ENCODE measurements at places on chromosomes 1 and 21.

GRCh38 chr1:43426221-43426620 lies 27.5 kb downstream of the HYI start:
- no peak for DNase-seq

- DNase-seq, result no peak
Observed at GRCh38 chr21:34184232-34184631, 110.9 kb downstream of the MRPS6 start.

- no peak for DNase-seq
Observed at GRCh38 chr1:162316187-162316586, 60.5 kb downstream of the SPATA46 start.

DNA sequence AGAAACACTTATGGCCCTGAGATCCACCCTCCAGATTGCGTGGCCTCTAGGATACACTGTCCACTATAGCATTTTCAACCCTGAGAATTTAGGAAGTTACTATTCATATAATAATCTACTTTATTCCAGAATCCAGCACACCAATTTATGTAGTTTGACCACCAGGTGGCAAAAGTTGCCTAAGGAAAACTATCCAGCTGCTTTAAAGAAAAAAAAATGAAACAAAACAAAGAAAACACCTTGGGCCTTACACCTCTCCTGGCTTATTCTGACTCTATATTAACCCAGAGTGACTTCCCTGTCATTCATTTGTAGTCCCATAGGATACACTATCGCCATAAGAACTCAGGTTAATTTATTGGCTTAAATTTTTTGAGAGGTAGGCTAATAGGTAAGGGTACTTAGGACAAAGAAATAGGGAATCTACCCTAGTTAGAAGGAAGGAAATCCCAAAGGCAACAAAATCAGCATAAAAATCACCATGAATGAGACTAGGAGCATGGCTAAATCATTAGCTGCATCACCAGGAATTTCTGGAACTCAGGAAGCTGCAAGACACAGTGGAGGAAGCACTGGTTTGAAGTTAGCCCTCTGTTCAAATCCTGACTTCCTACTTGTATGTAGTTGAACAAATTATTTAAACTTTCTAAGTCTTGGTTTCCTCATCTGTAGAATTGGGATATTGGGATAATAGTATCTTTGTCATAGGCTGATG lies 107.5 kb downstream of the SPAG17 start:
- DNase-seq, result peak; percentile 15

DNA sequence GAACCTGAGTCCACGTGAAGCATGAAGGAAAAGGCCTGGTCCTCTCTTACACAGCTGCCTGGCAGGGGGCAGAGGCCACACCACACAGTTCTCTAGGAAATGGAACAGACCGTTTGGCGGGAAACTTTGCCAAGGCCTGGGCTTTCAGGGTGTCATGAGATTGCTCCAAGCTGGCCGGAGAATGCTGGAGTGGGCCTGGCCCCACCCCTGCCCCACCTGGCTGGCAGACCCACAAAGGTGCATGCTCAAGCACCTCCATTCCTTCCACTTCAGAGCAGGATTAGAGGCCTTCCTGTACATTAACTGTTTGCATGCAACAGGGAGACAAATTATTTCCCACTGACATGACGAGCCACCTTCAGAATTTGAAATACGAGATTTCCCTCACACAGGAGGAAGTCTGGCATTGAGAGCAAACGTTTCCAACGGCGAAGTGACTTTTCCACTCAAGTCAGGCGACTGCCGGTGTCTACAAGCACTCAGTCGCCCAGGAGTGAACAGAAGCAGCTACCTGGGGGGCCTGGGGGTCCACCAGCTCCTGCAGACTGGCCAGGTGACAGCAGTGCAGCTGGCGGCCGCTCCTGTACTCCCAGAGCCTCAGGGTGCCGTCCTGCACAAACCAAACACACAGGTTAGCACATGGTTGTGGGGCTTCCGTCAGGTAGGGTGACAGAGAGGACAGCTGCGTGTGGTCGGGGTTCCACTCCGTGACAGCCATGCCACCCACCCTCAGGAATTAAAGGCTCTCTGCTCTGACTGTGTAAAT lies 24.0 kb downstream of the WDR4 start:
- DNase-seq, result no peak

- no peak for DNase-seq
Observed at GRCh38 chr1:108028841-108029388, 63.9 kb upstream of the VAV3 start.

DNA sequence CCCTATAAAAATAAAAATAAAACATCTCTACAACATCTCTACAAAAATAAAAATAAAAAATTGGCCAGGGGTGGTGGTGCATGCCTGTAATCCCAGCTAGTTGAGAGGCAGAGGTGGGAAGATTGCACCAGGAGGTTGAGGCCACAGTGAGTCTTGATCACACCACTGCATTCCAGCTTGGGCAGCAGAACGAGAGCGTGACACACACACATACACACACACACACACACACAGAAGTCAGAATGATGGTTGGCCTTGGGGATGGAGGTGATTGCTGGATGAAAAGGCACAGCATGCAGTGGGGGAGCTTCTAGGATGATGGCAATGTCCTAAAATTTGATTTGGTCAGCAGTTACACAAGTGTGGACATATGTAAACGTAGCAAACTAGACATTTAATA lies 69.7 kb upstream of the SOD1 start:
- DNase-seq, result no peak

GRCh38 chr1:24514946-24515345 lies 12.3 kb downstream of the RCAN3 start:
- DNase-seq, result no peak

DNA sequence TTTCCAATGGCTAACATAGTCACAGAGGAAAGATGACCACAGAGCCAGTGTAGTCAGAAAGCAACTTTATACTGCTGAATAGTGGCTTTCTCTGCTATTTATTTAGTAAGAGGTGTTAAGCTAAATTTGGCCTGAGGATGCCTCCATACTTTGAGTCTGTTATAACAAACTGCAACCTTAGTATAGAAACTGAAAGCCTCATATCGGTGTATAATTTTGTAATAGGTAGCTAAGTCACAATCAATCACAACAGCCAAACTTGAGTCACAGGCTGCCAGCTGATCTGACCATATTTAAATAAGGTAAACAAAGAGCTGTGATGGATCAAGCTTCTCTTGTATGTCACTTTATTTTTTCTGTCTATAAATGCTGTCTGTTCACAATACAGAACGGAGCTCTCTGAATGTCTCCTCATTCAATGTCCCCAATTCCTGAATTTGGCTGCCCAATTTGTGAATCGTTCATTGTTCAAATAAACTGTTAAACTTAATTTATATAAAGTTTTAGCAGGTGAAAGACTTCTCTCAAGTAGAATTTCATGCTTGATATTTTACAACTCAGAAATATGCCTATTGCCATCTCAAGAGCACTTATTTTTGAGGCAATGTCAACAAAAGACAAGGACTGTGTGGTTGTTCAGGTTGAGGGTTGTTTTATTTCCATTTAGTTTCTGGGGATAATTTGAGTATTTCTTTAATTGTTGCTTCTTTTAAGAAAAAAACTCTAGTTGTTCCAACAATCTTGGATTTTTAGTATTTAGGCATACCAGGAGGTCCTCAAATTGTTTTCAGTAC lies 339.7 kb upstream of the B3GALT2 start:
- DNase-seq, result no peak

GRCh38 chr21:25582888-25583287 lies 24.4 kb downstream of the MRPL39 start:
- DNase-seq, result no peak

- no peak for DNase-seq
Observed at GRCh38 chr1:55037733-55038551, 1.4 kb upstream of the PCSK9 start.

DNA sequence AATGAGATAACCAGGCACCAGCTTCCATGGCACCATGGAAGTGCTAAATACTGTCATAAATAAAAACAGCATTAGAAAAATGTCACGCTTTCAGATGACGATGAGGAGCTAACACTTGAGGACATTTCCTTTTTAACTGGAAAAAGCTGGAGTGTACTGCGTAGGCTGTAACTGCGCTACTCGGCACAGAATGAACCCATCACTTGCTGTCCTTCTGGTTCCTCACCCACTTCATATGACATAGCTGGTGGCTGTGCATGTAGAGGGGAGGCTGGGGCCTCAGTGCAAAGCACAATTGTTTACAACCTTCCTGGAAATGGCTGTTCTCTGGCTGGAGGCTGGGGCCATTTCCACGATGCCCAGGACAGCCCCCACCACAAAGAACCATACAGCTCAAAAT lies 55.7 kb downstream of the NTPCR start:
- DNase-seq, result no peak

DNA sequence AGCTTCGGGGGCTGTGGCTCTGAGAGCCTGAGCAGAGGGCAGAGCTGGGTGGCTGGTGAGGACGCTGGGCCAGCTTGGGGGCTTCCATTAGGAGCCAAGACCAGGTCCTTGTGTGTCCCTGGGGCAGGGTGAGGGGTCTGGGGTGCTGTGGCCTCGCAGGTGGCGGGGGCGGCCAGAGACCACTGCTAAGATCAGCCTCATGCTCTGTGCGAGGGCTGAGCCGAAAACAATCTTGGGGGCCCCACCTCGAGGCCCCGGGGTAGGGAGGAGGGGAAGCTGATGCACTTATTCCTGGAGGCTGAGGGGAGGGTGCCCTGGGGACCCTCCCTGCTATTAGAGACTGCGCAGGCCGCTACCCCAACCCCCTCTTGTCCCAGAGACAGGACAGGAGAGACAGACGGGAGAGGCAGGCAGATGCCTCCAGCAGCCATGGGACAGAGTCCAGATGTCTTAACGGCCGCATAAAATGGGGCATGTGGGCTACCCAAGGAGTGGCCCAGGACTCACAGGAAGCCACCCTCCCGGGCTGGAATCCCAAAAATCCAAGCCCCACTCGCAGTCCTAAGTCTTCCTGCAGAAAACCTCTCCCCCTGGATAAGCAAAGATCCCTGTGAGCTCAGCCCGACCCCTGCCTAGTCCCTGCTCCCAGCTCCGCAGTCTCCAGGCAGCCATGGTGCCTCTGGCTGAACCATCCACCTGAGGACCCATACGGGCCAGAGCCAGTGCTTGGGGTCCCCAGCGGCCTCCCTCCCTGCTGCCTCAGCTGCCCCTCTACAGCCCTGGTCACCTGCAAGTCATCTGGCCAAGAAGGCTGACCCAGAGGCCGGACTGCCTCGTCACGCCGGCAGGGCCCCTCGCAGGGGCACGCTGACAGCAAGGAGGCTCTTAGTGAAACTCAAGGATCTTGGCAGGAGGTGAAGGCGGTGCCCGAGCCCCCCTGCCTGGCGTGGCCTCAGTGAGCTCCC lies 43.6 kb upstream of the COL18A1 start:
- no peak for DNase-seq

DNA sequence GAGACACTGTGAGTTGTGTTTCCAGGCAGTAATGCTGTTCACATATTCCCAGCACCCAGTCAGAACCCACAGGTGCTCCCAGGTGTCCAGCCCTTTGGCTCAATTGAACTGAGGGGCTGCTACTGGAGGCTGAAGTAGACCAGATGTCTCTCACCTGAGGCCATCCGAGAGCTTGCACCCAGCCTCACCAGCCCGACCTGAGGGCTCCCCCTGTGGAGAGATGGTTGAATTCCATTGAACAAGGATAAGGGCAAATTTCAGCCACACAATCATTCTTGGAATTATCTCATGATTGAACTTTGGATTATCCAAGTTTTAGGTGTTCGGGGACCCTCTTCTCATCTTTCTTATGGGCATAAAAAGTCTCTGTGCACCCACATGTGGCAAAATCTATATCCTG lies 52.1 kb downstream of the OBSCN start:
- no peak for DNase-seq

DNA sequence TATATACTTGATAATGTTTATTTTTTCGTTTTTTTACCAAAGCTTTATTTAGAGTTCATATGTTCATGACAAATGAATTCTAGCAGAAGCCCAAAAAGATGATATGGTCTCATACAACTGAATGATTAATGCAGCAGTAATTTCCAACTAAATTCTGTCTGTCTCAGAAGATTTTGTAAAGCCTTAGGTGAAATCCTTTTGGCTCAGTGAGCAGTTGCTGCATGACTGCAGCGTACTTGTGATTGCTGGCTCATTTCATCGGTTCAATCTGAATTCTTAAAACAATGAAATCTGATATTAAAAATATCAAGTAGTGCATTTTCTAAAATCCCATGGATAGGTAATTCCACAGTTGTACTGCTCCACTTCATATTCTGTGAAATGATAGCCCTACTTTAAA lies 73.2 kb downstream of the AK5 start:
- DNase-seq, result no peak

GRCh38 chr1:1215080-1215676 lies 1.2 kb upstream of the TNFRSF4 start:
- DNase-seq, result no peak

- no peak for DNase-seq
Observed at GRCh38 chr1:15958793-15959192, 17.1 kb downstream of the ZBTB17 start.

DNA sequence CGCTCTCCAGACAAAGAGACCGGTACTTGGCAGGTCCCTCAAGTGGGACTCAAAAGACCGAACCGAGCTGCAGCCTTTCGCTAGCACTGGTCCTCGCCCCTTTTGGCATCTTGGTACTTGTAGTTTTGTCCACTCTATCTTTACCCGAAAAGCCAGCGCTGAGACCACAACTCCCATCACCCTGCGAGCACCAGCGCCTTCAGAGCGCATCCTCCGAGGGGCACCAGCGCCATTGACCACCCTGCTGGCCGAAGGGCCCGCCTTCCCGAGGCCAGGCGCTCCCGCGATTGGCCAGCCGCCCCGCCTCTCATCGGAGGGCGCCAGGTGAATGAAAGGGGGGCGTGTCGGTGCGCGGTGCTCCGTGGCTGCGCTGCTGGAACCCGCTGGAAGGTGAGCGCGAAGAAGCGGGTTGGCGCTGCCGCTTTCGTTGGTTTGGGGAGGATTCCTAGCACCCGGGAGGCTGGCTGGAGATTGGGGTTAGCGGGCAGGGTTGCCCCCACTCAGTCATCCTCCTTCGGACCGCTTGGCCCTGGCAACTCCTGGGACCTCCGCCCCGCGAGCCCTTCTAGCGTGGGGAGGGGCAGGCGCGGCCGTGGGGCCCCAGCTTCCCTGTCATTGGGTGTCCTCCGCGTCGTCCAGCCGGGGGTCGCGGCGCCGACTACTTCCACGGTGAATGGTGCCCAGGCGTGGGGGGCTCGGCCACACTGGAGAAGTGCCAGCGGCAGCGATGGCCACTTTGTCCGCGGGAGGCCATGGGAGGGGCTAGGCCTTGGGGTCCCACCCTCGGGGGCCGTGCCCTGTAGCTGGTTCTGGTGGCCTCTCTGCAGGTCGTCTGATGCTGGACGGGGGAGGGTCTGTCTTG lies at the start of gene ZBTB8B:
ZBTB8B (plus strand) TSS at position 357 of the 862 bp plus-strand sequence. CDS start 5,553 bp downstream, outside the sequence.
- no peak for DNase-seq

DNA sequence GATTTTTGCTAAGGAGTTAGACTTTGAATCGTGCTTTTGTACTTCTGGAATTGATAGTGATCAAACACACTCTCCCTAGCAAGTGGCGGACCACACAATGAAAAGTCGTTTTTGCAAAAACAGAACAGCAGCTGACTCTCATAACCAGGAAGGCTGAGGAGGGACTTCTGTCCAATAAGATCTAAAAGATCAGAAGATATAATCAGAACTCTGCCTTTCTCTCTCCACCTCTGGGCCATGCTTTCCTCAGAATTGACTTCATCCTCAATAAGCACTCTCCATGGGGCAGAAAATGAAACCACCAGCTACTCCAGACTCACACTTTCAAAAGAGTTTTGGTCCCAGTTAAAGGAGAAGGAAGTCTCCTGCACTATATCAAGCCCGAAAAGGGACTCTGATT lies 55.3 kb upstream of the SAMD13 start:
- DNase-seq, result no peak

Data from RCC 7860 (cell line).